ENCODE measurements at places on chromosomes 11 and 22. TPM values are rescaled to one million over a fixed set of nuclear protein-coding genes. Genes with fewer than 3 reads are reported as not detected.
A peak's percentile ranks its signal among the peaks of the same experiment; 100 is the strongest.

GRCh38 chr11:1514336-1515061, 27.9 kb upstream of the MOB2 start:
- DNase-seq = no peak

CCDC15 gene
- 3.2 TPM for total RNA-seq

DNA sequence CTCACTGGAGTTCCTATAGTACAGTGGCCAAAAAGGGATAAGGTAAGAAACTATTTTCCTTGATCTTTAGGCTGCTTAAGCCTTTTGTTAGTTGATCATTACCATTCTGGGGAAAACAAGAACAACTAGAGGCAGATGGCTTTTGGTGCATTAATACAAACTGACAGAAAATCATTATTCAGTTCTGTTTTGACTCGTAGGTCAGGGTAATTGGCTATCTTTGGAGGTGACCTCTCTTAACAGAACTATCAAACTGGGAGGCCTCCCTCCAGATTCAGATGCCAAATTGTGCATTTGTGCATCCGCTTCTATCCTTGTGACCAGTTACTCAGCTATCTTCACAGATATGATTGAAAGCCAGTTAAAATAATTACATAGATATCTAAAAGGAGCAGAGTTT, 23.2 kb upstream of the GRK2 start:
- peak; percentile 13 for DNase-seq

DNA sequence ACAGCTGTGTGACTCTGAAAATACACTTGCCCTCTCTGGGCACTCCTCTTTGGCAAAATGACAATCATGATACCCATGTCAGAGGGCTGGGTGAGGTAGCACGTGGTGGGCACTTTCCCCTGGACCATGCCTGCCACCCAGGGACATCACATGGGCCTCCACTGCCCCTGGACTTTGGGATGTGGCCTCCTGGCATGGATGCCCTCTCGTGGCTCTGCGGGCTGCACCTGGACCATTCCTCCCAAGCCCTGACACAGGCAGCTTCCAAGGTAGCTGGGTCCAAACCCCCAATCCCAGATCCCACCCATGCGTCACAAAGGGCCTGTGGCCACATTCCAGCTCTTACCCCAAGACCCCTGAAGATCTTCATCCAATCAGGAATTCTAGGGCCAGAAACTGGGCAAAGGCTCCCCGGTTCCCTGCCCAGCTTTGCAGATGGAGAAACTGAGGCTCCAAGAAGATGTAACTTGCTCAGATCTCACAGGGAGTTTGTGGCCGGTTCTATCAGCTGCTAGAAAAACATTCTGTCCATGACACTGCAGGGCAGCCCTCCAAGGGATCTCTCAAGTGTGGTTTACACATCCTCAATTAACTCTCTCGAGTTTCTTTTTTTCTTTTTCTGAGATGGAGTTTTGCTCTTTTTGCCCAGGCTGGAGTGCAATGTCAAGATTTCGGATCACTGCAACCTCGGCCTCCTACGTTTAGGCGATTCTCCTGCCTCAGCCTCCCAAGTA, 35.4 kb upstream of the CYB5R3 start:
- no peak for DNase-seq

Data from GM12878 (cell line).